ENCODE measurements at places on chromosomes 2 and 18.

- H3K27ac ChIP-seq, result no peak overlapping the region
- no peaks in the 10 kb centered on the region for H3K36me3 ChIP-seq
- DNase-seq, result no peak
- H3K4me3 ChIP-seq, result no peak overlapping the region
- no peaks in the 10 kb centered on the region for H3K27me3 ChIP-seq
Measured at GRCh38 chr2:227456772-227457171, 15.2 kb upstream of the AGFG1 start.

DNA sequence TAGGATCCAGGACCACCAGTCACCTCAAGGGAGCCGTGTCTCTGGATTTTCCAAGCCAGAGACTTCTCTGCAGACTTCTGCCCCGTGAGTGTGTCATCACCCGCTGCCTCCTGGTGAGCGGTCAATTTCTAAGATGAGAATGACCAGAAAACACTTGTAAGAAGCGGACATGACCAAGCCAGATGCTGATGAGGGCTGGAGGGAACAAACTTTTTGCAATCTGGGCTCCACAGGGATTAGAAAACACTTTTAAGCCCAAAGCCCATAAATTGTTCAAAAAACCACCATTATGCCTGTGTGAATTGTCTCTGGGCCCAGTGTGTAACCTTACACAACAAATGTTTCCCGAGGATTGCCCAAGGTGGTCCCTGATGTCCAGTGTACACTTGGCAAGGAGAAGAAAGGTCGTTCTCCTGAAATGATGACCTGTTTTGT, 5.3 kb upstream of the NPPC start:
- H3K36me3 ChIP-seq, result no peaks in the 10 kb centered on the region
- no peak overlapping the region for H3K4me3 ChIP-seq
- no peaks in the 10 kb centered on the region for H3K4me1 ChIP-seq
- H3K27ac ChIP-seq, result no peak overlapping the region
- DNase-seq, result no peak

- H3K27me3 ChIP-seq, result no peaks in the 10 kb centered on the region
- H3K4me1 ChIP-seq, result no peaks in the 10 kb centered on the region
- H3K4me3 ChIP-seq, result no peak overlapping the region
- H3K27ac ChIP-seq, result no peak overlapping the region
- DNase-seq, result no peak
- peaks cover 7% of the 10 kb centered on the region for H3K36me3 ChIP-seq
Measured at GRCh38 chr2:241570961-241571581, 12.5 kb downstream of the BOK start.

DNA sequence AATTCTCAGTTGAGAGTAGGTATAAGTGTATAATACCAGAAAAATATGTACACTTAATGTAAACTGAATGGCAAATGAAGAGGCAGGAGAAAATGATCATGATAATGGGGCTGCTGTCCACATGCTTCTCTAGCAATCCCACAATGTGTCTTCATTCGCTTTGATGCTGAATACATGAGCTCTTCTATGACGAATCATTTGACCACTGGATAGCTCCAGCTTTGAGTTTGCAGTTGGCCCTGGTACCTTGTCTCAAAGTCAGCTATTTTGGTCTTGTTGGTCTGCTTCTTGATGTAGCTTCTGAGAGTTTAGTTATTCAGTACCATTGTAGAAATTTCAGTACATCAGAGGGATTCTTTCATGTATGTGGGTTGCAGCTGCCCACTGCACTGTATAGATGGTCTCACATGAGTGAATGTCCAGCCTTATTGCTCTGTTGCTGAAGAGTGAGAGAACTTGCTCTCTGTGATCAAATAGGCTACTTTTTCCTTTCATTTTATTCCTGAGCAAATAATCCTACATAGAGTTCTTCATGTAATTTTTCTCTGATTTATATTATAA, 105.1 kb downstream of the TTC27 start:
- H3K4me1 ChIP-seq, result no peaks in the 10 kb centered on the region
- H3K27me3 ChIP-seq, result no peaks in the 10 kb centered on the region
- H3K4me3 ChIP-seq, result no peak overlapping the region

- no peaks in the 10 kb centered on the region for H3K27me3 ChIP-seq
- no peak for DNase-seq
- H3K36me3 ChIP-seq, result no peaks in the 10 kb centered on the region
- H3K4me3 ChIP-seq, result no peak overlapping the region
- no peaks in the 10 kb centered on the region for H3K4me1 ChIP-seq
Measured at GRCh38 chr2:152466980-152467676, 132.2 kb downstream of the FMNL2 start.

- H3K27me3 ChIP-seq, result no peaks in the 10 kb centered on the region
- H3K4me1 ChIP-seq, result no peaks in the 10 kb centered on the region
- no peaks in the 10 kb centered on the region for H3K36me3 ChIP-seq
- DNase-seq, result no peak
Measured at GRCh38 chr2:138712212-138712979, 67.8 kb downstream of the NXPH2 start.

DNA sequence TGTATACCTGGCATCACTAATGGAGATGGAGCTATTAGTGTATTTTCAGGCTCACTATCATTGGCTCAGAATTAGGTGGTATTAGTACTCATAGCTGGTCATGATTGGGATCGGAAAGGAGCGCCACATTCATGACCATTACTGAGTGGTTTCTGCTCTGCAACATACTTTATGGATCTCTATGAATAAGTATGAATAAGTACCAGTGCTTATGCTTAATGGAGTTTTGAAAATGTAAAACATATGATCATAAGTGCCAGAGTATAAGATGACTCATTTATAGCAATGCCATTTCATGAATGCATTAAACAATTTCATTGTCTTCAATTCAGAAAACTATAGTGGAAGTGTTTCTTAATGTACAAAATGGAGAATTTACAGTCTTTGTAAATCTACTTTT, 156.7 kb downstream of the GALNT3 start:
- no peak for DNase-seq
- H3K27ac ChIP-seq, result no peak overlapping the region
- H3K4me1 ChIP-seq, result no peaks in the 10 kb centered on the region
- no peak overlapping the region for H3K4me3 ChIP-seq
- no peaks in the 10 kb centered on the region for H3K36me3 ChIP-seq

- H3K27ac ChIP-seq, result no peak overlapping the region
- DNase-seq, result no peak
- no peaks in the 10 kb centered on the region for H3K27me3 ChIP-seq
- H3K4me1 ChIP-seq, result no peaks in the 10 kb centered on the region
- no peaks in the 10 kb centered on the region for H3K36me3 ChIP-seq
- no peak overlapping the region for H3K4me3 ChIP-seq
Measured at GRCh38 chr2:23904692-23905091, 22.2 kb downstream of the ATAD2B start.

GRCh38 chr2:74578408-74578807, 23.9 kb downstream of the DOK1 start:
- no peak overlapping the region for H3K27ac ChIP-seq
- DNase-seq, result no peak
- H3K27me3 ChIP-seq, result peaks cover 6% of the 10 kb centered on the region
- no peak overlapping the region for H3K4me3 ChIP-seq
- peaks cover 4% of the 10 kb centered on the region for H3K4me1 ChIP-seq

- no peak for DNase-seq
- no peak overlapping the region for H3K27ac ChIP-seq
- no peaks in the 10 kb centered on the region for H3K4me1 ChIP-seq
- H3K27me3 ChIP-seq, result peaks cover 10% of the 10 kb centered on the region
- no peak overlapping the region for H3K4me3 ChIP-seq
- no peaks in the 10 kb centered on the region for H3K36me3 ChIP-seq
Measured at GRCh38 chr2:32836933-32837332, 109.8 kb upstream of the LTBP1 start.

- no peak overlapping the region for H3K4me3 ChIP-seq
- no peak for DNase-seq
- H3K4me1 ChIP-seq, result no peaks in the 10 kb centered on the region
- no peaks in the 10 kb centered on the region for H3K36me3 ChIP-seq
Measured at GRCh38 chr2:37982147-37982582, 57.1 kb downstream of the RMDN2 start.

DNA sequence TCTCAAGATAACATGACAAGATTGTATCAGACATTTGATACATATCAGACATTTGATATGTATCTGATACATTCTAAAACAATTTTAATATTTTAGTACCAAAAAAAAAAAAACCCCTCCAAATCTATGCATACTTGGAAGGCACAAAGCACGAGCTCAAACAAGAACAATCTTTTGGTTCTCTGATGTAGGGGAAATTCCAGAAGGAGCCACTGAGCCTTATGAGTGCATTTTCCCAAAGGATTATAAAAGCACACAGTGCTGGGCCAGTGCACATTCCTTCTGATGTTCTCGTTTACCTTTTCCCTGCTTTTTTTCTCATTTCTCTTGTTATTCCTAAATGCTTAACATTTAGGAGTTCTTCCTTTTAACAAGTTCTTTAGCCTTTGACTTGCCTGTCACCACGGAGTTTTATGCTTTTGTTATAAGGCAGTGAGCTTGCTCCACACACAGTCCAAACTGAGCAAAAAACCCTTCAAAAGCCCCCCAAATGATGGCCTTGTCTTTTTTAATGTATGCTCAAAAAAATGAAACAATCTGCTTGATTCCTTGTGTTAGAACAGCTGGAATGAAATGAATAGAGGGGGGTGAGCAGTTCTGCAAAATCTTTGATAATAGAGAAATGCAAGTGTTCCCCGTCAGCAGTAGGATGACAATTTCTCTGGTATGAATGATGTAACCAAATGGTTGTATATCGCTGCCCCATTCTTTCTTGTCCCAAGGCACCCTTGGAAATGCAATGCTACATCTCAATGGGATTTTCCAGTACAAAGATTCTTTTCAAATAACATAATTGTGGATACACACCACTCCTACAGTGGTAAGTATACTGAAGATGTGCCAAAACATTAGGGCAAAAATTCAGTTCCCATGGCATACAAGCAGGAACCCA, 597.2 kb upstream of the ZEB2 start:
- H3K4me3 ChIP-seq, result no peak overlapping the region
- DNase-seq, result no peak
- no peaks in the 10 kb centered on the region for H3K36me3 ChIP-seq
- no peaks in the 10 kb centered on the region for H3K27me3 ChIP-seq
- H3K27ac ChIP-seq, result no peak overlapping the region

DNA sequence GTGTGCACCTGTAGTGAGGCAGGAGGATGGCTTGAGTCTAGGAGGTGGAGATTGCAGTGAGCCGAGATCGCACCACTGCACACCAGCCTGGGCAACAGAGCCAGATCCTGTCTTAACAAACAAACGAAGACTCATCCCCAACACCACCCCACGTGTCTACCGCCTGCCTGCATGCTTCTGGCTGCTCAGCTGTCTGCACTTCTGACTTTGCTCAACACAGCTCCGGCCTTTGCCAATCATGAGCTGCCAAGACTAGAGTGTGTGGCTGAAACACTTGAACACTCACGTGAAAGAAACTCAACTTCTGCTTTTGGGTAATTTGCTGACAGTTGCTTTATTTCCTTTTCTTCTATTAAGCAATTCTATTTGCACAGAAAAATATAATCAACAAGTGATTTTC, 32.1 kb upstream of the SP3 start:
- H3K27ac ChIP-seq, result no peak overlapping the region
- H3K4me1 ChIP-seq, result no peaks in the 10 kb centered on the region
- H3K4me3 ChIP-seq, result no peak overlapping the region
- peak; percentile 19 for DNase-seq
- no peaks in the 10 kb centered on the region for H3K27me3 ChIP-seq

GRCh38 chr2:164735309-164735919, 106.2 kb downstream of the COBLL1 start:
- no peak overlapping the region for H3K27ac ChIP-seq
- peaks cover 3% of the 10 kb centered on the region for H3K27me3 ChIP-seq
- peaks cover 2% of the 10 kb centered on the region for H3K4me1 ChIP-seq
- DNase-seq, result no peak

DNA sequence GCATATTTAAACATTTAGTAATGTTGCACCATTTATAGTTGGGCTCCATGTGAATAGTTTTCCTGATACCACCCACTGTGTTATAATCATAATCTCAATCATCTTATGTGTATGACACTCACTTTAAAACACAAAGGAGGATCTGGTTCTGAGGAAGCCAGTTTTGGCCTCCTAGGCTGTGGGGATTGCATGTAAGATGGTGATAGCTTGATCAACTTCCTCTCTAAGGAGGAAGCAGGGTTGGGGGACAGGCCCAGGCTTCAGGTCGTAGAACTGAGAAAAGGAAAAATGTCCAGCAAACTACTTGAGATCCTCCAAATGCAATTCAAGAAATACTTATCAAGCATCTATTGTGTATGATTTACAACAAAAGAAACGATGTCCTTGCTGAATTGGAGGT, 4.9 kb upstream of the PPM1B start:
- H3K4me3 ChIP-seq, result no peak overlapping the region
- H3K36me3 ChIP-seq, result no peaks in the 10 kb centered on the region
- no peaks in the 10 kb centered on the region for H3K27me3 ChIP-seq
- no peaks in the 10 kb centered on the region for H3K4me1 ChIP-seq
- no peak overlapping the region for H3K27ac ChIP-seq

GRCh38 chr2:197185676-197186075, 124.9 kb downstream of the ANKRD44 start:
- peaks cover 31% of the 10 kb centered on the region for H3K4me1 ChIP-seq
- H3K4me3 ChIP-seq, result no peak overlapping the region
- H3K27ac ChIP-seq, result no peak overlapping the region
- DNase-seq, result no peak

GRCh38 chr2:240400371-240401161, 34.9 kb upstream of the GPC1 start:
- no peak for DNase-seq
- no peaks in the 10 kb centered on the region for H3K27me3 ChIP-seq
- no peak overlapping the region for H3K27ac ChIP-seq
- no peaks in the 10 kb centered on the region for H3K36me3 ChIP-seq

DNA sequence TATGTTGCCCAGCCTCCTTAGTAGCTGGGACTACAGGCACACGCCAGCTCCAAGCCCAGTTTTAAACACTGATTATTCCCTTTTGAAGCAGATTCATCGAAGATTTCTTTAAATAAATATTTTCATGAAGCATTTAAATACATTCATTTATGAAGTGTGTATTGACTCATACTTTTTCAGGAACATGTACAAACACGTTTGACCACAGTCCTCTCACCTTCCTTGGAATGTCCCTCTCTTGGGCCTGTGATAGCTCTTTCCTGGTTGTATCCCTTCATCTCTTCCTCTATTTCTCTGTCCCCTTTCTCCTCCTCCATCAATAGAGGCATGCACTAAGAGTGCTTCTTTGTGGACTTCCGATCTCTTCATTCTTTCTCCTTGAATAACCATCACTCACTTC, 2.5 kb downstream of the PSTPIP2 start:
- no peak overlapping the region for H3K4me3 ChIP-seq
- peaks cover 41% of the 10 kb centered on the region for H3K4me1 ChIP-seq
- H3K27ac ChIP-seq, result no peak overlapping the region

- peaks cover 15% of the 10 kb centered on the region for H3K36me3 ChIP-seq
- H3K27me3 ChIP-seq, result no peaks in the 10 kb centered on the region
Measured at GRCh38 chr18:21762181-21762772, 21.7 kb downstream of the MIB1 start.

GRCh38 chr2:114283774-114284173, 158.7 kb upstream of the DPP10 start:
- H3K27me3 ChIP-seq, result no peaks in the 10 kb centered on the region
- DNase-seq, result no peak
- H3K4me3 ChIP-seq, result no peak overlapping the region
- no peak overlapping the region for H3K27ac ChIP-seq
- H3K36me3 ChIP-seq, result no peaks in the 10 kb centered on the region

GRCh38 chr2:30484995-30485394, 37.9 kb downstream of the LCLAT1 start:
- H3K27me3 ChIP-seq, result no peaks in the 10 kb centered on the region
- no peak overlapping the region for H3K4me3 ChIP-seq
- DNase-seq, result no peak

- peaks cover 30% of the 10 kb centered on the region for H3K27me3 ChIP-seq
- H3K36me3 ChIP-seq, result no peaks in the 10 kb centered on the region
- DNase-seq, result no peak
- H3K4me1 ChIP-seq, result no peaks in the 10 kb centered on the region
- H3K27ac ChIP-seq, result no peak overlapping the region
Measured at GRCh38 chr2:219675221-219675620, 47.8 kb downstream of the SLC4A3 start.

Data from T-cell (primary cell).